ENCODE measurements at places on chromosomes 1 and 21.

GRCh38 chr1:67372898-67373297 lies 57.3 kb downstream of the SERBP1 start:
- no peak for DNase-seq

DNA sequence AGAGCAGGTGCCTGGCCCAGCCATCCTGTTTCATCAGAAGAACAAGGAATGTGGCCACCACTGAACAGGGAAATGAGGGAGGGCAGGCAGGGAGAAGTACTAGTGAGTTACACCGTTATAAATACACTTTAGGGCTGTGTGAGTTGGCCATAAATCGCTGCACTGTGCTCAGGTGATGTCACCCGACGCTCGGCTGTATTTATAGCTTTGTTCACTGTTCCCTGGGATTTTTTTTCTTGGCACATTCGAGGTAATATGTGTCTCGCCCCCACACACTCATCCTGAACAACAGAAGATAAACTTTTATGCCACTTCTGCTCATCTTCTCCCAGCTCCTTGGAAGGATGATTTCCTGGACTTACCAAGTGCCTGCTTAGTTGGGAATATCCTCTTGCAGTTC lies 9.0 kb upstream of the KIRREL1 start:
- no peak for DNase-seq

GRCh38 chr1:60563777-60564535 lies 490.4 kb upstream of the C1orf87 start:
- no peak for DNase-seq

DNA sequence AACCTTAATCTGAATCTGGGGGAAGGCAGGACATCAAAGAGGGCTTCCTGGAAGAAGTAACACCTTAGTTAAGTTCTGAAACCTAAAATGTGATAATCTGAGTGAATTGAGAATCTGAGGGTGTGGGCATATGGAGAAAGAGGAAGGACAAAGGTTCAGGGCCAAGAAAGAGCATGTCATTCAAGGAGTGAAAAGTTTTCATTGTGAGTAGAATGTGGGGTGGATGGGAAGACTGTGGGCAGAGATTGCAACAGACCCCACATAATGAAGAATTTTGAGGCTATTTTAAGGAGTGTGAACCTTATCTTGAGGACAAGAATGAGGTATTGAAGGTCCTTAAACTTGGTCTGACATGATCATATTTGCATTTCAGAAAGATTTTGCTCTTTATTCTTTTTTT lies 227.2 kb downstream of the PTGER3 start:
- DNase-seq: no peak

GRCh38 chr1:7541629-7542028 lies 229.5 kb upstream of the VAMP3 start:
- no peak for DNase-seq

GRCh38 chr1:178572604-178573003 lies 59.7 kb downstream of the TEX35 start:
- DNase-seq: no peak

GRCh38 chr1:193189442-193190095 lies 3.2 kb upstream of the B3GALT2 start:
- DNase-seq: no peak

DNA sequence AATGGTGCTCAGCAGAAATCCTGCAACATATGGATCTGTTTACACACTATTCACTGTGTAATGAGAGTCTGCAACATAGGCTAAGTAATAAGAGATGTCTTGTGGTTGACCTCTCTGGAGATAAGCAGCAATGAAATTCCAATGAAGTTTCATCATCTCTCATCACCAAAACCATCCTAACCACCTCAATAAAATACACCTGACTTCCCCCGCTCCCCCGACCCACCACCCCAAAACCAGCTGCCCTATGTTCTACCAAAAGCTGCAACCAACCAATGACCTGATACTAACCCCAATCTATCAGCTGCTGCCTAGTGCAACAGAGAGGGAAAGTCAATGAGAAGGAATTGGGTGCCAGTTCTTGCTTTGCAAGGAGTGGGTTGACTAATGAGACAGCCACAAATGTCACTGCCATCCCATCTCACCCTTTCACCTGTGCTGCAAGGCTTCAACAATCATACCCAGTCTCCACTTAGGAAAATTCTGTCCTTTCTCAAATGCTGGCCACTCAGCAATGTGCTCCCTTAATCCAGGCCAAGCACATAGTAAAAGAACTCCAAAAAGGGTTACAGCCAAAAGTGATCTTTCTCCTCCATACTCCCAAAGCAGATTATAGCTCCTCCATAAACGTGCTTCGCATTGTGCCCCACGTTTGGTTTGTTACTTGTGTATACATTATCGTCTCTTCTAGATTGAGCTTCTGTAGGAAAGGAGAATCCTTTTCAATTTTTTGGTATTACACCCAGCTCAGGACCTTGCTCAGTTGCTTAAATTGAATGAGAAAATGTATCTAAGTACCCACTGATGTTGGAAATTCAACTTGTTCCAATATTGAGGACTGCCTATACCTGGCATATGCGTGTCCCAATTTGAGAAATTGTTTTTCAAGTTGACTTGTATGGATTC lies 29.0 kb downstream of the MRPL39 start:
- DNase-seq: peak; percentile 39

GRCh38 chr1:208536212-208536611 lies 292.0 kb upstream of the PLXNA2 start:
- DNase-seq: no peak

GRCh38 chr1:206122686-206123085 lies 5.5 kb upstream of the AVPR1B start:
- no peak for DNase-seq

DNA sequence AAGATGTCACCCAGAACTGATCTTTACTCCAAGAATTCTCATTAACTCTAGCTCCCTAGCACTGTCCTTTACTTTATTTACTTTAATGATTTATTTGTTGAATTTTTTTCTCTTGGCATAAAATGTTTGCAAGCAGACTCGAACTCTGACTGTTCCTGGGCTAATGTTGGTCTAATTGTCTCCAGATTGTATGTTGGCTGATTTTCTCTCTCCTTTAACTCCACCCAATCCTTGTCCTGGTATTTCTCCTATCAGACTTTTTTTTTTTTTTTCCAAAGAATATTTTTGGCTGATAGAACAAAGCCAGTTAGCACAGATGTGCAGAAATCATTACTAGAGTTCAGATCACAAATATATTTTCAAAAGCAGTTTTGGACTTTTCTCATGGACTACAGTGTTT lies 82.6 kb downstream of the ATF6 start:
- DNase-seq: no peak

DNA sequence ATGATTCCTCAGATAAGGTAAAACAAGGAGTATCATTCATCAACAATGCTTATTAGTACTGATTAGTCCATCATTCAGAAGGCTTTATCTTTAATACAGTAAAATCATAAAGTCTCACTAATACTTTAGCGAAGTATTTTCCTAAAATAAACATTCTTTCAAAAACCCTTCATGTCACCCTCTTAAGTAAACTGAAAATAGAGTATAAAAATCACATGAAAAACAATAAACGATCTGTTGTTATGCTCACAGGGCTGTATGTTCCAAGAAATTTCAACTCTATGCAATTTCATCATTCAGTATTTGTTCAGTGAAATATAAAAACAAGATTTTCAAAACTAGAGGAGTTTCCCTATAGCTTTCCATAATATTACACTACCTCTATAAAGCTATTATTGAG lies 102.0 kb downstream of the DENND1B start:
- no peak for DNase-seq

- DNase-seq: no peak
Measured at GRCh38 chr1:43354471-43354870, 4.3 kb upstream of the CDC20 start.

GRCh38 chr1:248406721-248407692 lies 4.2 kb downstream of the OR2T1 start:
- no peak for DNase-seq

DNA sequence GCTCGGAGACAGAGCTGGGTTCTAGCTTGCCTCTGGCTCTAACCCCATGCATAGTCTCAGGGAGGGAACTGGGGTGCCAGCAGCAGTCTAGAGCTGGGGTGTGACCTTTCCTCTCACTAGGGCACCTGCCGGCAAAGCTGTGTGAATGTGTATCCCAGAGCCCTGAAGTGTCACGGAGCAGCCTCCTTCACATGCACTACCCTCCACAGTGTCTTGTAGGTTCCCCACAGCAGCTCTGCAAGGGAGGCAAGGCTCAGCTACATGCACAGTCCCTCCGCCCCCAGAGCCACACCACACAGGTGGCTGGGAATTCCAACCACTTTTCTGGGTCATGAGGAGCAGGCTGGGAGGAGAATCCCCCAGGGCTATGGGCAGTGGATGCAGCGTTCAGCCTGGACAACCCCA lies 7.7 kb upstream of the HPCA start:
- no peak for DNase-seq

GRCh38 chr21:34997294-34997693 lies 51.8 kb downstream of the RUNX1 start:
- no peak for DNase-seq

- DNase-seq: no peak
Measured at GRCh38 chr1:150875197-150876118, 941 bp downstream of the ARNT start.

DNA sequence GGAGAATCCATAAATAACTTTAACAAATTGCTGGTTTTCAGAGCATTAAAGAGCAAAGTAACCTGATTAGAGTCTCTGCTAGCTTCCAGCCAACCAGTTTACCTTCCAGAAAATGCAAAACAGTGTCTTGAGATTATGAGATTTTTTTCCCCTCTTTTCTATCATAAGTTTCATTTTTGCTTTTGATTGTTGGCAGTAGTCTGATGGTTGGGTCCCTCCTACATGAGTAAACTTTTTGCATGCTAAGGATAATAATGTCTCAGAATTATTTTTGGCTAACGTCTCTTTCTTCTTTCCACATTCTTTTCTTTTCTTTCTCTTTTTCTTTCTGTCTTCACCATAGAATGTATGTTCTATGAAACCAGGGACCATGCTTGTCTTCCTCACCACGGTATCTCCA lies 6.3 kb upstream of the ADAMTS5 start:
- no peak for DNase-seq

DNA sequence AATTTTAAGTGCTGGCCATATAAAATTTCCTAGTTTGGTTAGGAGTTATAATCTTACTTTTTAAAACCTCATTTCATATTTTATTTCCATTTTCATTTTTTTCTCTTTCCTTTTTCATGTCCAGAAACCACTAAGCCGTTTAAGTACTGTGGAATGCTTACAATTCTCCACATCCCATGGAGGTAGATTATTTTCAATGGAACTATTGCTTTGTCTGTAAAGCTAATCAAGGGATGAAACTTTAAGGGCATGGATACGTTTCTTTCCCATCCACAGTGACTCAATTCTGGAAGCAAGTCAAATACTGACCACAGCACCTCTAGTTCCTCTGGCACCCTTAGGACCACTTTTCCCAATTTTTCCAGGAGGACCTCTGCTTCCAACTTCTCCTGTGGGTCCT lies 139.1 kb upstream of the ZNHIT6 start:
- no peak for DNase-seq

- DNase-seq: no peak
Measured at GRCh38 chr21:40568807-40569206, 278.2 kb downstream of the DSCAM start.

DNA sequence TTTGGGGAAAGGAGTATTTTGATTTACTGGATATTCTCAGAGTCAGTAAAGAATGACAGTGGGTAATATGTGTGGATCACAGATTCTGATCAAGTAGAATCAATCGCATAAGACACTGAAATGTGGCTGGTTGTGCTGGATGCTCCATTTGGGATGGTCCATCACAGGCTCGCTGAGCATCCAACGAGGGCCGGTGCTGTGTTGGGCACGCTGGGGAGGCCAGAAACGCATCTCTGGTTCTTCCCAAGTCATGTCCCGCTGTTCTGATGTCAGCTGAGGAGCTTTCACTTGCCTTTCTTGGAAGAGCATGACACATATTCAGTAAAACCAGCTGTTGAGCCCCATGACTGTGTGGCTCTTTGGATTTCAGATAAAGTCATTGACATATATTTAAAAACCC lies 72.0 kb downstream of the UMODL1 start:
- no peak for DNase-seq

DNA sequence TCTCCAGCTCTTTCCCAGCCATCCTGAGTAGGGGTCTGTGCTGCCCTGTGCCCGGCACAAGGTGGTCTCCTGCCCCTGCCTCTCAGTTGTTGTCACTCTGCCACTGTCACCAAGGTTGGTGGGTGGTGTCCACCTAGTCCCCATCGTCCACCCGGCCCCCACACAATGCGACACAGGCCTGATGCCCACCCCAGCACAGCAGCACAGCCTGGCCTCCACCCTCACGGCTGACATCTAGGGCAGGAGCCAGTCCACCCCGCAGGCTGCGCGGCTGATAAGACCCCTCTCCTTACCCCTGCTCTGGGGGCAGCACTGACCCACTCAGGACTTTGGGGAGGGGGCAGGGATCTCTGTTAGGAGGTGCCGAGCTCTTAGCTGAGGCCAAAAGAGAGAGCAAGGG lies 198.3 kb downstream of the LIPI start:
- no peak for DNase-seq

GRCh38 chr1:3929126-3929525 lies 29.1 kb upstream of the C1orf174 start:
- no peak for DNase-seq
